ENCODE measurements at places on chromosomes 11 and 22.
A peak's percentile ranks its signal among the peaks of the same experiment; 100 is the strongest.

DNA sequence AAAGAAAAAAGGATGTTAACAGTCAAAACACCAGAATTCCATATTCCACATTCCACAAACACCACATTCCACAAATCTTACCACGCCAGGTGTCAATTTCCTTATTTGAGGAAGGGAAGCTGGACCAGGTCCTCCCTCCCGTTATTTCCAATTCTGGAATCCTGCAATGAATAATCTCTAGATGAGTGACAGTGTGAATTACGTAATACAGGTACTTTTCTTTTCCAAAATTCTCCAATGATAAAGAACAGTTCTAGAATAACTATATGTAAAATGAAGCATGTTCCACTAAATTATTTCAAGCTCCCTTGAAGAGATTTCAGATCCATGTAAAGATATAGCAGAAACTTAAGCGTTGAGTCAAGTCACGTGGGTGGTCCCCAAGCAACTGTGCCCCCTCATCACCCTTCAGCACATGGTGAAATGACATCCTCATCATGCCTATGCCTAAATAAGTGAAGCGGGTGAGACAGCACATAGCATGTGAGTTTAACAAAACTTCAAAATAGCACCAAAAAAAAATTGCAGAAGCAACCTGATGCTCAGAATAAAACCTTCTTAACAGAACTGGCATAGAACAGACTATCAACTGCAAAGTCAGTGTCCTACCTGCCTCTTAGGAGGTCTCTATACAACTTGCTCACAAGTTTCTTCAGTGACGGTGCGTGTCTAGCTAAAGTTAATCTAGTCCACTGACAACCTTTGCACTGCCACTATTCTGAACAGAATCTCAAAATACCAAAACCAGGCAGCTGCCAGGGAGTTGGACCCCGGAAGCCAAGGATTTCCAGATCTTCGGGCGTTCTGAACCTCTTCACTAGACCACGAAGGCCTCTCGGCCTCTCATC lies 876 bp downstream of the NFRKB start:
- no peaks in the 10 kb centered on the region for H3K27me3 ChIP-seq
- H3K36me3 ChIP-seq: peaks cover 31% of the 10 kb centered on the region
- H3K4me1 ChIP-seq: peaks cover 38% of the 10 kb centered on the region

DNA sequence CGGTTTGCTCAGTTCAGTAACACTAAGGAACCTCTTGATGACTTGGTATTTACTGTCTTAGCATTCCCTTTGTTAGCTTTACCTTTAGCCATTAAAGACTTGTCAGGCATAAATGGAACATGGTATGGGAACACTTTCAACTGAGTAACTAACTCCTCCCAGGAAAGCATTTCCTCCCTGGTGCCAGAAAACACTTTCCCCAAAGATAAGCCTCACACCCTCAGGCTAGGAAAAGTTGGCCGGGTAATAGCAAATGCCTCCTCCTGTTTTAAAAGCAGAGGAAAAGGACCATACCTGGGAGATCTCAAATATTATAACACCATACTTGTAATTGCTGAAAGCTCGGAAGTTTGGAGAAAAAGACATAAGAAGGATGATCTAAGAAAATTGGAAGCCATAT lies 12.0 kb downstream of the KCNJ11 start:
- H3K4me1 ChIP-seq: no peaks in the 10 kb centered on the region
- DNase-seq: no peak
- H3K27ac ChIP-seq: no peak overlapping the region
- no peaks in the 10 kb centered on the region for H3K27me3 ChIP-seq
- no peak overlapping the region for H3K4me3 ChIP-seq

GRCh38 chr11:44708523-44709280 lies 18.1 kb upstream of the TSPAN18 start:
- no peak overlapping the region for H3K4me3 ChIP-seq
- H3K27me3 ChIP-seq: peaks cover 1% of the 10 kb centered on the region
- H3K36me3 ChIP-seq: peaks cover 2% of the 10 kb centered on the region
- no peak for DNase-seq
- H3K27ac ChIP-seq: no peak overlapping the region
- H3K4me1 ChIP-seq: peaks cover 4% of the 10 kb centered on the region

DNA sequence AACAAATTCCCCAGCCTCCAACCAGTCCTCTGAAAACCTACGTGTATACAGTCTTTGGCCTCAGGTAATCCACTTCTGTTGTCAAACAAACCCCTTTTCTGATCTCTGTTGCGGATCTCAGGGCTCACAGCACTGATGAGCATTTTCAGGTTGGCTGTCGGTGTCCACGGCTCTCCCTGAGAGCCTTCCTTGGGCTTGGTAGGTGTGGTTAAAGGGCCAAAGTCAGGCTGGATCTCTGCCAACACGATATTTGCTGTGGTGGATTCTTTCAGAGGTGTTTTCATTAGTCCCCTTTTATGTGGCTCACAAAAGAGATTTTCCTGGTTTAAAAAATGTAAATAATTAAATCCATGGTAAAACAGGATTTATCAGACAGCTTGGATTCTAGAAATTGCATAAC lies 2.9 kb downstream of the E2F8 start:
- peaks cover 20% of the 10 kb centered on the region for H3K27me3 ChIP-seq
- peaks cover 45% of the 10 kb centered on the region for H3K36me3 ChIP-seq
- no peak overlapping the region for H3K27ac ChIP-seq
- peaks cover 6% of the 10 kb centered on the region for H3K4me1 ChIP-seq

- peak overlapping the region; percentile 83 for H3K4me3 ChIP-seq
- peaks cover 77% of the 10 kb centered on the region for H3K36me3 ChIP-seq
- peak; percentile 37 for DNase-seq
- no peaks in the 10 kb centered on the region for H3K27me3 ChIP-seq
These were observed 737 bp downstream of the RBM4 start for GRCh38 chr11:66639066-66639813.

DNA sequence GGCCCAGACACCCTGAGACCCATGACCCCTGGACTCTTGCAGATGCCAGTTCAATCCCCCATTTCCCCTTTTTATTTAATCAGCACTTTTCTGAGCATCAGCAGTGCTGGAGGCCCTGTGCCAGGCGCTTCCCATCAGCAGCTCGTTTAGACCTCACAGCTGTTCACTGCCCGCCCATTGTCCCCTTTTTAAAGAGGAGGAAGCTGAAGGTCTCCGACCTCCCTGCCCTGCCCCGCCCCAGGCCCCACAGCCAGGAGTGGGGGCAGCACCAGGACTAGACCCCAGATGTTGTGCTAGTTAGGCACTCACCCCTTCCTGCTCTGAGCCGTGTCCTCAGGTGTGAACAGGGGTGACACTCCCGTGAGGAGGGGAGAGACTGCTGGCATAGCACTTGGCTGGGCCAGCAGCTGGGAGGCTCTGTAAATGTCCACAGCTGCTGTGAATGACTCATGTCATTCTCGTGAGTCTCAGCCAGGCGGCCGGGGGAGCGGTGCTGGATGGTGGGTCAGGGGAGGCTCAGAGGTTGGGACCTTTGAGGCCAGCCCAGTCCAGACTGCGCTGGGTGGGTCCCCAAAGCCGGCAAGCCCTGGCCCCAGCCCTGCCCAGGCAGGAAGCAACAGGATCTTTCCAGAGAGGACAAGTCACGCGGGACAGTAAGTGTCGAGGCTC lies 19.9 kb downstream of the EMID1 start:
- DNase-seq: no peak
- no peaks in the 10 kb centered on the region for H3K4me1 ChIP-seq
- no peaks in the 10 kb centered on the region for H3K36me3 ChIP-seq
- H3K4me3 ChIP-seq: no peak overlapping the region

- H3K4me1 ChIP-seq: peaks cover 2% of the 10 kb centered on the region
- H3K27ac ChIP-seq: no peak overlapping the region
- peaks cover 1% of the 10 kb centered on the region for H3K36me3 ChIP-seq
- DNase-seq: no peak
- H3K4me3 ChIP-seq: no peak overlapping the region
These were observed 42.9 kb upstream of the ARHGAP32 start for GRCh38 chr11:129234978-129235377.

DNA sequence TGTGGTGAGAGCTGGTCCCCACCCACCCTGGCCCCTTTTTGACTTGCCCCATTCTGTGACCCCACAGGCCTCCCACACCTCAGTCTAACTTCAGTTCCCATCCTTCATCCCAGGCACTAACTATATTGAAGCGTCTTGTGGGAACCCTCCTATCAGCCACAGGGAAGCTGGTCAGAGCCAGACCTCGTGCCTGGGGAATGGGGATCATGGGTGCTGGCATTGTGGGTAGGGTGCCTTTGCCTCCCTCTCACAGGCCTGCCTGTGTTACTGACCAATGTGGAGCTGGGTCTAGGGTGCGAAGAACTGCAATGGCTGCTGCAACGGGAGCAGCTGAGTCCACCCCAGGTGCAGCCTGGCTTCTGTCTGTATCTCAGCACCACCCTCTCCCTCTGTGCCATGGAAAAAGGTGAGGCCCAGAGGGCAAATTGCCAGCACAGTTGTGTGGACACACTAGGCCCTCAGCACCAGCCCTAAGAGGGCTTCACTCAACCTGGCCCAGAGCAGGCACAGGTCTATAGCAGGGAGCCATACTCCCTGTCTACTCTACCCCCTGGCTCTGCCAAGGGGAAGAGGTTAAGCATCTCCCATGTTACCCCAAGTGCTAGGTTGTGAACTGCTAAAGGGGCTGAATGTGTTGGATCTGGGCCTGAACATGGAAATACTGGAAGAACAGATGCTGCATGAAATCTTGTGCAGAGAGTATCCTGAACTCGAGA lies 37.3 kb downstream of the RRP8 start:
- DNase-seq: no peak
- peaks cover 6% of the 10 kb centered on the region for H3K36me3 ChIP-seq
- H3K4me1 ChIP-seq: no peaks in the 10 kb centered on the region
- H3K27me3 ChIP-seq: no peaks in the 10 kb centered on the region
- no peak overlapping the region for H3K27ac ChIP-seq
- H3K4me3 ChIP-seq: no peak overlapping the region

- no peaks in the 10 kb centered on the region for H3K27me3 ChIP-seq
- no peak for DNase-seq
- no peaks in the 10 kb centered on the region for H3K4me1 ChIP-seq
- no peak overlapping the region for H3K27ac ChIP-seq
- H3K36me3 ChIP-seq: no peaks in the 10 kb centered on the region
- H3K4me3 ChIP-seq: no peak overlapping the region
These were observed 66.5 kb upstream of the ALX4 start for GRCh38 chr11:44376423-44376822.

DNA sequence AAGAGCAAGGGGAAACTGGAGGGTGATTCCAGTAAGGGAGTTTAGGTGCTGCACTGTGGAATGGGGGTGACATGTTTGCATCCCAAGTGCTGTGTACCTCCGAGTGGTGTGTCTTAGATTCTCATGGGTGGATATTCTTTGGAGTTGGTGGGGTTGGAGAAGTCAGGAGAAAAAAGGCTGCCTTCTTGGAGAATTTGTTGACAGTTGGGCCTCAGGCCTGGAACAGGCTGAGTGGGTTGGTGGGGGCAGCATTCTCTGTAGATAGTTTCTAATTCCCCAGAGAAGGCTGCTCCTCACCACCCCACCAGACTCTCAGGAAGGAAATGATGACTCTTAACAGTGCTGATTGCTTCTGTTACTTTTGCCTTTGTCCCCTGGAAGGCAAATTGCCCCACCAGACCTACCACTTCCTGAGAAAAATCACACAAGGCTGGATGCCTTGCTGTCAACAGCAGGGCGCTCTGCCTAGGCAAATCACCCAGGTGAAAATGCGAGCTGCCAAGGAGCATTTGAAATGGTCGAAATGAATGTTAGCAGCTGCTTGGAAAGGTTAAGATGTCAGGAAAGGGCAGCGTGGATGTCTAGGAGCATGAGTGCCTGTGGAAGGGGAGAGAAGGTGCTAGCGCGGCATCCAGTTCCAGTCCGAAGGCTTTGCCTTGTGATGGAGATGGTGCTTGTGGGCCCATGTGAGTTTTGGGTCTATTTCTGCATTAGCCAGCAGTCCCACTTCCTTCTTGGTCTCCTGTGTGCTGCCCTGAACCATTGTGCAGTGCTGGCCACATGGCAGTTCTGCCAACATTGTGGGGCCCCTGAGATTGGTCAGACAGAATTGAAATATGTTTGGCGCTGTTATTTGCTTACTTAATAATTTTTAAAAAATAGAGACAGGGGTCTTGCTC lies 29.7 kb upstream of the SORL1-AS1 start:
- peak; percentile 73 for DNase-seq
- peaks cover 58% of the 10 kb centered on the region for H3K4me1 ChIP-seq
- H3K27ac ChIP-seq: peak overlapping the region; percentile 94

GRCh38 chr11:121889931-121890330 lies 226.1 kb downstream of the BLID start:
- DNase-seq: no peak
- H3K36me3 ChIP-seq: no peaks in the 10 kb centered on the region
- H3K4me1 ChIP-seq: no peaks in the 10 kb centered on the region
- H3K4me3 ChIP-seq: no peak overlapping the region

All from activated CD8-positive, alpha-beta T cell treated with anti-CD3 and anti-CD28 coated beads for 36 hours (primary cell).